ENCODE measurements at places on chromosomes 5 and 9.
A peak's percentile ranks its signal among the peaks of the same experiment; 100 is the strongest.

- DNase-seq = peak; percentile 31
These were observed 36.8 kb downstream of the SLC22A5 start for GRCh38 chr5:132406144-132406783.

DNA sequence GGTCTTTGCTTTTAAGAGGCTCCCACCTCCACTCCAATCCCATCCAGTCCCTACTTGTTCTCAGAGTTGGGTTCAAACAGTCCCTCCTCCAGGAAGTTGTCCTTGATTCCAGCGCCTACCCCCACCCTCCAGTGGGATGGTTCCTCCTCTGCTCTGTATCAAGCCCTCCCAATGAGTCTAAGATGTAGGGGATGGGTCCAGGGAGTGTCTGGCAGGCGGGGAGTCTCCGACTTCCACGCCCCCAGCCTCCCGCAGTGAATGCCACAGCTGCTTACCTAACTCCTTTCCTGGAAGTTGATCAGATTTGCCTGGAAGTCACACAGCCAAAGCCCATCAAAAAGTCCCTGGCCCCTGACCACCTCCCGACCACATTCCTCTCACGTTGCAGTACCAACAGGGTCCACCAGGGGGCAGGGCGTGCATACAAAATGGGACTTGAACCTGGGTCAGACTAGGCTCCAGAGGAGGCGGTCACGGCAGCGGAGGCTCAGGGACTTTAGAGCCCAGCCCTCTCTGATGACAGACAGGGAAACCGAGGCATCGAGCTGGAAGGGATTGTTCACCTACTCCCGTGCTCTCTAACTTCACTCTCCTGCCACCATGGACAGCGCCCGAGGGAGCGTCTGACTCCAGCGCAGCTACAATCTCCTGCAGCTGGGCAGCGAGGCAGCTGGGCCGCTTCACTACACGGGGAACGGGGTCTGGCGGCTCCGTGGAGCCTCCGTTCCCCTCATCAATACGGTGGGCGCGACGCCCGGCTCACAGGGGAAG lies 25.0 kb upstream of the TDRD7 start:
- DNase-seq = peak; percentile 84

- no peak for DNase-seq
These were observed 2.8 kb downstream of the FBN2 start for GRCh38 chr5:128535251-128535650.

- DNase-seq = no peak
These were observed 81.1 kb downstream of the JAKMIP2 start for GRCh38 chr5:147701468-147701867.

GRCh38 chr9:81317939-81318338 lies 371.4 kb downstream of the TLE1 start:
- DNase-seq = no peak

DNA sequence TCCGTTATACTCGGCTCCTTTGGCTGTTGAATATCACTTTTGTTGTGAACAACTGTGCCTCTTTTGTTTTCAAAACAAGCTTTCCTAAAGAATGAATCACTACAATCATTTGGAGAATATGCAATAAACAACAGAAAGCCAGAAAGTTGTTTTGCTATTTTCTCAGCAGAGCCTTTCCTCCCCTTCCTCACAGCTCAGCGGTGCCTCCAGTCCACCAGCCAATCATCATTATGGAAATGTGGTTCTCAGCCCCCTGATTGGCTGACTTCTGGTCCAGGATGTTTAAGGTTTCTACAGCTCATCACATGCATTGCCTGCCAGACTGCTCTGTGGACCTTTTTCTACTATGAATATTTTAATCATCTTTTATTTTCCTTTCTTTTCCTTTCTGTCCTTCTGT lies 9.1 kb upstream of the ZNF608 start:
- peak; percentile 68 for DNase-seq

DNA sequence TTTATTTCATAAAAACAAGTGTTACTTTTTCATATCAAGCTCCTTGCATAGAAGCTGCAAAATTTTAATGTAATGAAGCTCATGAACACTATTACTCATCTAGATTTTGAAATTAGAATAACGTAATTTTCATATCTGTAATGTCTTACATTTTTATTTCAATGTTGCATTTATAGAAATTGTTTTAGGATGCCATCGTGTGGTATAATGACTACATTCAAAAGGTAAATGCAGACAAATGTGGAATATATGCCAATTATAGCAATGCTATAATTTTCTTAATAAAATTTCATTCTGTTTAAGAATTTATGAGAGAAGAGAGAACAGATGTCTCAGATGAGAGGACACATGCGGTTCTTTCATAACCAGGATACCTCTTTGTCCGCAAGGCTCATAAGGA lies 230.2 kb downstream of the TMEM232 start:
- DNase-seq = no peak

GRCh38 chr5:134224888-134225779 lies 739 bp downstream of the PPP2CA start:
- peak; percentile 88 for DNase-seq

DNA sequence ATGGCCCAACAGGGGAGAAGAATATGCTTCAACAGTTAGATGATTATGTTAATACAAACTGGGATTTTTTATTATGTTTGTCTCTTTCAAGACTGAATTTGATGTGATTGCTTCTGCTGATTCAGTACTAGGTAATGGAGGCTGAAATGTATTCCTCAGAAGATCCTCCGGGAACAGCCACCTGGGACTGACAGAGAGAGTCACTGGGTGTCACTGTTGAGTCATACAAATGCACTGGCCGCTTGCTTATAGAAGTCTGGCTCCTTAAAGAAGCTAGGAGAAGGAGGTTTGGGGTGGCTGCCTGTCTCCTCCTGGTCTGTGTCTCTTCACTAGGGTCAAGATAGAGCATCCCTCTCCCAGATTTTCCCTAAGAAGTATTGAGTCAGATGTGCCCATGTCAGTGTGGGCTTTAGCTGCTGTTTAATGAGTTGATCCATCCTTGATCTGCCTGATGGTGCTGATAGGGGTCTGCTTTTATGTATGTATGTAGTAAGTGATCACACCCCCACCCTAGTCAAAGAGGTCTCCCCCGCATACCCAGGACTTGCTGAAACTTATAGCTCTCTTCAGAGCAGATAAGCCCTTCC lies 773.4 kb downstream of the BRINP1 start:
- DNase-seq = peak; percentile 81

DNA sequence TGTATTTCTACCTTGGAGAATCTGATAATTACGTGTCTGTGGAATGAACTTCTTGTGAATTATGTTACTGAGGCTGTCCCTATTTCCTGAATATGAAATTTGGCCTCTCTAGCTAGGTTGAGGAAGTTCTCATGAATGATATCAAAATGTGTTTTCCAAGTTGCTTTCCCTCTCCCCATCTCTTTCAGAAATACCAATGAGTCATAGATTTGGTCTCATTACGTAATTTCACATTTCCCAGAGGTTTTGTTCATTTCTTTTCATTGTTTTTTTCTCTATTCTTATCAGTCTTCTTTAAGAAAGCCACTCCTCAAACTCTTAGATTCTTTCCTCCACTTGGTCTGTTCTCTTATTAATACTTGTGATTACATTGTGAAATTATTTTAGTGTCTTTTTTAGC lies 923.8 kb upstream of the CDH9 start:
- DNase-seq = no peak

DNA sequence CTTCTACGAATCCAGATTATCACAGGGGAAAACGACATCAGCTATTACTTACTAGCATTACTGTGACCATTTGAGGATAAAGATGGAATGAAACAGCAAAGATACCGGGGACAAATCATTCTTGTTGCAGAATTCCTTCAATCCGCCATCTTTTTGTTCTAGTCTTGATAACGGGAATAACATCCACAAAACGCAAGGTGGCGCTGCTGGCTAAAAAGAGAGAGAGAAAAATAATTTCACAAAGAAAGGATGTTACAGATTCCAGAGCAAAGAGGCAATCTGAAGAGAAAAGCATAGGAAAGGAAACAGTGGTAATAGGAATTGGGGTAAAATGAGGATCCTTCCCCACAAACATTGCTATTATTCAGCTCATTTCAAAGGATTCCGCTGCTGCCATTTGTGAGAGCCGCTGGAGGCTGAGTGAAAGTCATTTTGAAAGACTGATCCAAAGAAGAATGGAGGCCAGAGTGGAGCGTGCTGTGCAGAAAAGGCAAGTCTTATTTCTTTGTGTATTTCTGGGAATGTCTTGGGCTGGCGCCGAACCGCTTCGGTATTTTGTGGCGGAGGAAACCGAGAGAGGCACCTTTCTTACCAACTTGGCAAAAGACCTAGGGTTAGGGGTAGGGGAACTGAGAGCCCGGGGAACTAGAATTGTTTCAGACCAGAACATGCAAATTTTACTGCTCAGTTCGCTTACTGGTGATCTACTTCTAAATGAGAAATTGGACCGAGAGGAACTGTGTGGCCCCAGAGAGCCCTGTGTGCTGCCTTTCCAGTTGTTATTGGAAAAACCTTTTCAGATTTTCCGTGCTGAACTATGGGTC lies at the start of gene PCDHB7:
TSS of gene PCDHB7 (plus strand) at position 264 of the 824 bp plus-strand sequence. CDS start at position 456, 192 bp downstream.
- no peak for DNase-seq

DNA sequence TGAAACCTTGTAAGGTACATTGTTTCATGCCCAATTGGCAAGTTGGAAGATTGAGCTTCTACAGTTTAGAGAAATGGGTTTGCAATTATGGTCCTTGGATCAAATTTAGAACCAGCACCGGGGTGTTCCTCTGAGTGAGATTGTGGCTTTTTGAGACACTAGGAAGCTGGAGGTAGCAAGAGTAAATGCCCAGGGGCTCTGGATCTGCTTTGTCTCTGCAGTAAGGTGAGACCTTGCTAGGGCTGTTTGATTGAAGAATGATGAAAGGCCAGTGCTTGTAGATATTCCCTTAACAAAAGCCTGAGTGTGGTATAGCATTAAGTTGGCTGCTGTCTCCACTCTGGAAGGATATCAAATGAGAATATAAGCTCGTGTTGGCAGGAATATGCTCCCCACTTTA lies 36.0 kb downstream of the WWC1 start:
- DNase-seq = peak; percentile 67

DNA sequence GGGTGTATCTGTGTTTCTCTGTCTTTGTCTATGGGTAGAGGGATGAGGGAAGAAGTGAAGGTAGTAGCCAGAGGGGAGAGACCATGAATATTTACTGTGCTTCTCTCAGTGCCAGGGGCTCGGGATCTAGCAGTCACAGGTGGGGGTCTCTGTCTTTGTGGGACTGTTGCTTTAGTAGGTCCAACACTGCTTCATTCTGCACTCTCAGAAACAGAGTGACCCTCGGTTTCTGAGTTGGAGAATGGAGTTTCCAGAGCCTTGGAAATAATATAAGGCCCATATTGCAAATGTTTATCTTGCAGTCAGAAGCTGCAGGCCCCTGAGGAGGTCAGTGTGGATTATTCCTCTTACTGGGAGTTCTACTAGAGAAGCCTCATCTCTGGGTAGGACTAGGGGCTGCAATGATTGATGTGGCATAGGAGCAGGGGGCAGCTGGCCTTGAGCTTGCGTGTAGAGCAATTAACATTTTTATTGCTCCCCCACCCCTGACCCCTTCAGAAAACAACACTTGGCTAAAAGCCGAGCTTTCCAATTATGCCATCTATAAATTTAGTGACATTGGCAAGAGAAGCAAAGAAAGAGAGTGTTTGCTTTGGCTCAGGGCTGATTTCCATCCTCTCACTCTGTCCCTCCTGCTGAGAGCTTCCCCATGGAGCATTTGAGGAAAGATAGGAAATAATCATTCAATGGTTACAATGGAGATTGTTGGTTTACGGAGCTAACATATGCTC lies 55.0 kb upstream of the TRPC7 start:
- no peak for DNase-seq

DNA sequence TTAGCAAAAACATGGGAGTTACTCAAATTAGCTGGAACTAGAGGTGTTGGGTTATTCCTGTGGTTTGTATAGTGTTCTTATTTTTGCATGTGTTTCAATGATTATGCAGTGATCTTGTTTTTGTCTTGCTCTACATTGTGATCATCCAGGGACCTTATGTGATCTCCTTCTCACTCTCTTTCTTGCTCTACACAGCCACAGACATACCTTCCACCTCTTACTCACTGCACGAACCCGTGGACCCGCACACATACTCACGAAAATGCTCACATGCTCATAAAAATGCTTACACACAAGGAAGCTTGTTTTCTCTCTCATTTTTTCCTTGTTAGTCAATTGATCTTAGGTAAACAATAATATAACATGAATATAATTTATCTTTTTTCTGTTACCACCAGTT lies 187.1 kb downstream of the KDM4C start:
- DNase-seq = no peak

- DNase-seq = no peak
These were observed 52.4 kb downstream of the MEF2C start for GRCh38 chr5:88830567-88830966.

DNA sequence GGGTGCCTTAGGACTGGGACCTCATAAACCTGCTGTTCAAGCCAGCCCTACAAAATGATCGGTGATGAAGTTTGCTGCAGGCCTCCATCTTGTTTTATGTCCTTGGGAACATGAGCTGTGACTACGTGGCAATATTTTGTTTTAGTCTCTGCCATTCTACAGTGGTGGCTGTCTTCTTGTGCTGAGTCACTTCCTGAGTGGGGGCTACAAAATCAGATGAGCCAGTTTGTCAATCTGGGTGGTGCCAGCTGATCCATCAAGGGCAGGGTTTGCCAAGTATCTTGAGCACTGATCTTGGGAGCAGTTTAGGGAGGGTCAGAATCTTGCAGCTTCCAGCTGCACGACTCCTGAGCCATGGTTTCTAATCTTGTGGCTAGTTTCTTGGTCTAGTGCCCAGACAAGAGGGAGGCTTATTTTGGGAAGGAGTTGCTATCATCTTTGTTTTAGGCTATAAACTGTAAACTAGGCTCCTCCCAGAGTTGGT lies 94.7 kb downstream of the YTHDC2 start:
- DNase-seq = no peak

- no peak for DNase-seq
These were observed 596.6 kb upstream of the ZNF608 start for GRCh38 chr5:125343015-125343414.

DNA sequence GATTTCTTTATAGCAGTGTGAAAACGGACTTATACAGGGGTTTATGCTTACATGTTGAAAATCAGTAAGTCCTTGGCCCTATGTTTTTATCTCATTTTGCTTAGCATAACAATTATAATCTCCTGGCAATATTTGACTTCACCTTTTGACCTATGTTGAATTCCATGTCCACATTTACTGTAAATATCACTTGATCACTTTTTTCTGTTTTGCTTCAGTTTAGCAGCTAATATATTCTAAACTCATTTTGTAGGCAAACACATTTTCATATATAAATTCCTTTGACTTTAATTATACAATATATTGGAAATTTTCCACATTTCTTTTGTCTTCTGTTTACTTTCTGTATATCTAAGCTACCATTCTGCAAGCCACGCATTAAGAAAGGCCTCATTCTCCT lies 674.0 kb downstream of the MAT2B start:
- DNase-seq = no peak

GRCh38 chr9:90925581-90926257 lies 124.1 kb downstream of the SYK start:
- no peak for DNase-seq

GRCh38 chr9:111621895-111622480 lies 9.1 kb upstream of the DNAJC25 start:
- no peak for DNase-seq

Data from islet precursor cell (in vitro differentiated cells).